Lower leg skin (tissue), 4 donors: ENCODE measurements at places on chromosomes 16 and 17. TPM values are rescaled to one million over a fixed set of nuclear protein-coding genes. Genes with fewer than 3 reads are reported as not detected.

UBE2Z gene
- total RNA-seq = 66.7 TPM

DNAJA3 gene
- 40.3 TPM for total RNA-seq

PPY gene
- not detected for total RNA-seq

KRT15 gene
- 1,357 TPM for total RNA-seq

NOG gene
- total RNA-seq = 0.30 TPM

SNF8 gene
- total RNA-seq = 45.5 TPM

FBXO47 gene
- not detected for total RNA-seq

PLXDC1 gene
- 8.1 TPM for total RNA-seq

ZNF423 gene
- total RNA-seq = 2.4 TPM

GPR142 gene
- not detected for total RNA-seq

SRCIN1 gene
- 20.2 TPM for total RNA-seq

ZG16 gene
- not detected for total RNA-seq

TMC5 gene
- 0.80 TPM for total RNA-seq

ZPBP2 gene
- not detected for total RNA-seq

KRT36 gene
- total RNA-seq = not detected

CIBAR2 gene
- total RNA-seq = not detected

ALOXE3 gene
- total RNA-seq = 73.8 TPM

CA4 gene
- total RNA-seq = 1.9 TPM

DLX4 gene
- total RNA-seq = 3.3 TPM

SAMD14 gene
- not detected for total RNA-seq

GNAO1 gene
- 4.0 TPM for total RNA-seq

RAB26 gene
- total RNA-seq = 2.9 TPM

SMIM36 gene
- total RNA-seq = not detected

ALOX15B gene
- total RNA-seq = 87.8 TPM

HOXB6 gene
- total RNA-seq = 4.6 TPM

POLR2A gene
- total RNA-seq = 93.9 TPM

CAPNS2 gene
- total RNA-seq = 168 TPM

PRSS22 gene
- 6.7 TPM for total RNA-seq

WSCD1 gene
- total RNA-seq = 3.0 TPM

KRTAP9-8 gene
- 120 TPM for total RNA-seq

KRT40 gene
- total RNA-seq = 12.3 TPM

ESRP2 gene
- total RNA-seq = 87.1 TPM

ANKRD40CL gene
- not detected for total RNA-seq

PDE6G gene
- total RNA-seq = 1.1 TPM

RGS11 gene
- total RNA-seq = 2.7 TPM

KRT25 gene
- 111 TPM for total RNA-seq

ZSCAN10 gene
- not detected for total RNA-seq

WNT3 gene
- total RNA-seq = 52.2 TPM

MYH13 gene
- total RNA-seq = not detected

ACE gene
- total RNA-seq = 4.6 TPM
